ENCODE measurements at places on chromosomes 4 and X.
A peak's percentile ranks its signal among the peaks of the same experiment; 100 is the strongest.

GRCh38 chr4:123838474-123838873 is 441.9 kb downstream of the SPRY1 start:
- peak; percentile 30 for DNase-seq

GRCh38 chr4:84750260-84750959 is 167.5 kb downstream of the CDS1 start:
- DNase-seq: peak; percentile 39

DNA sequence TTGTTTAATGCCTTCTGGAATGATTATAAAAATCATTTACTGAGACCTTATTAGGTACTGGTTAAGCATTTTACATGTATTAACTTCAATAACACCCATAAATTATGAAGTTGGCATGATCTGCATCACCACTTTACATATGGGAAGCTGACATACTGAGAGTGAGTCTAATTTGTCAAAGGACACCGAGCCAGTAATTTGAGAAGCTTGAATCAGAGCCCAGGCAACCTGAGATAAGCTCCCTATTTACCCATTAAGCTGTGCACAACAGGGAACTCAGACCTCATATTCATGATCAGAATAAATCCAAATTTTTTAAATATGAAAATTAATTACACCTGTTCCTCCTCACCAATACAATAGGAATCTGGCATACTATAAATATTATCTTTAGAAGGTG is 247.9 kb upstream of the EPHA5 start:
- no peak for DNase-seq

DNA sequence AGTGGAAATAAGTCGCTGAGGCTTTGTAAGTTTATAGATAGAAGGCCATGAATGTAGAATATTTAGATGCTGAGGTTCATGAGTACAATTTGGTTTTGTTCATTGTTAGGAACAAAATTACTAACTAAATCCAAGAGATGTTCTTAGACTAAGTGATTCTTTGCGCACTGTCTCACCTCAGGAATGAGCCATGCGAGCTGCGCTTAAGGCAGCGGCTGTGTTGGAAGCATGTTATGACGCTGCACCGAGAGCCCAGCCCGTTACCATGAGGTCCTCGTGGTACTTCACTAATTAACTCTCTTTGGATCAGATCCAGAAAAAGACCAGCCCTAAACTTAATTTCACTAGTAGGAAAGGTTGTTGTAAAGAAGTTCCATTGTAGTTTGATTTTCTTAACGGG is 166.2 kb downstream of the RAPGEF2 start:
- DNase-seq: peak; percentile 21

DNA sequence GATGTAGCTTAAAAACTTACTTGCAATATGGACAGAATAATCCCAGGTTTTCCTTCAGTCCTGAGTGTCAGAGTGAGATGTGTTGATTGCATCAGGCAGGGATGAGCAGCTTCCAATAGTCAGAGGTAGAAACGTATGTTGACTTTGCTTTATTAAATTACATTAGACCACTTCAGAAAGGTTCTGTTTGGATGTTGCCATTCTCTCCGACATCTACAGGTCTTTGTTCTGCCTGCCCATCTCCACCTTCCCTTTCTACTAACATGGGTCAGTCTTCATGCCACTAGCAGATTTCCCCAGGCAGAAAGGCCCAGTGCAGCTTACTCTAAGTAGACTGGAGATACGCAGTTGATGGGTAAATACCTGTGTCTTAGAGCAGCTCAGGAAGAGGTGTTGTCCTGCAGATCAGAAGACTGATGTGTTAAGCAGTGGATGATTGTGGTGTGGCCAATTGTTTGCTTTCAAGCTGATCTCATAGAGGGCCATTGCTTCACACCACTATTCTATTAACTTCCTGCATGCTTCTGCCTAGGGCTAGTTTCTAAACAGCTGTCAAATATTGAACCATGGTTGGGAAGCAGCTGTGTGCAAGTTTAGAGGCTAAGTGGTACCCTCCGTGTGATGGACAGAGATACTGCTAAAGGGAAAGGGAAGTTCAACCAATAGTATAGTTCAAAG is 1.8 kb downstream of the FRMPD4 start:
- DNase-seq: no peak

GRCh38 chr4:70863099-70863790 is 23.6 kb upstream of the GRSF1 start:
- DNase-seq: no peak

DNA sequence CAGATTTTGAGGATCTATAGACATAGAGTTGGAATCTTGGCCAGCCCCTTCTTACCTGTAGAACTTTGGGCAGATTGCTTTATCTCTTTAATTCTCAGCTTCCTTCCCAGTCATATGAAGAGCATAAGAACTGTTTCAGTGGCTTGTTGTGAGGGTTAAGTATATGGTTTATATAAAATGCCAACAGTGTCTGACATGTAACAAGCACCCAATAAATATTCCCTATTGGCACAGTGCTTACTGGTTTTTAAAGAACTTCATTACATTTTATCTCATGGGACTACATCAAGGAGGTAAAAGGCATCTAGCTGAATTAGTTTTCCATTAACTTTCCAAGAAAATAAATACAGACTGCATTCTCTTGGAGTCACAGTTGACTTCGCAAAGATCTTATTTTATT is 106.7 kb upstream of the LIMCH1 start:
- no peak for DNase-seq

DNA sequence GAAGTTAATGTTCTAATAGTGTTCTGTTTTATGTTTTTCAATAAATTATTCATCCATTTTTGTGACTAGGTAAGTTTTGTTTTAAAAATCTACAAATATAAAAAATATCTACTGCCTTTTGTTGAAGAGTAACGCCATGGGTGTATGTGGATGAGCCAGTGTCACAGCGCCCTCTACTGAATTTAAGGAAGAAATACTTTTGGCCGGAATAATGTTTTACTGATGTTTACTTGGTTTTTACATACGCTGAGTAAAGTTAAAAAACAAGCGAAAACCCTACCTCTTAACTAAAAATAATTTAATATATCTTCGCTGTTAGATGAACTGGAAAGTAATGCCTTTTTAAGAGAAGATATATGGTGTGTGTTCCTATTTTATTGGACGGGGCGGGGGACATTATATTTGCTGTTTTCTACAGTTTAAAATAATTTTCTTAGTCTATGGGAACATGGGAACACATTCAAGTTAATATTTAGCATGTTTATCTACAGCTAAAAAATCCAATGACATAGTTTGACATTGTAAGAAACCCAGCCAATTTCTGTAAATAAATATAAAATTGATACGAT is 86.1 kb downstream of the CPE start:
- peak; percentile 40 for DNase-seq

GRCh38 chr4:2847302-2847871 is 3.7 kb downstream of the ADD1 start:
- no peak for DNase-seq

DNA sequence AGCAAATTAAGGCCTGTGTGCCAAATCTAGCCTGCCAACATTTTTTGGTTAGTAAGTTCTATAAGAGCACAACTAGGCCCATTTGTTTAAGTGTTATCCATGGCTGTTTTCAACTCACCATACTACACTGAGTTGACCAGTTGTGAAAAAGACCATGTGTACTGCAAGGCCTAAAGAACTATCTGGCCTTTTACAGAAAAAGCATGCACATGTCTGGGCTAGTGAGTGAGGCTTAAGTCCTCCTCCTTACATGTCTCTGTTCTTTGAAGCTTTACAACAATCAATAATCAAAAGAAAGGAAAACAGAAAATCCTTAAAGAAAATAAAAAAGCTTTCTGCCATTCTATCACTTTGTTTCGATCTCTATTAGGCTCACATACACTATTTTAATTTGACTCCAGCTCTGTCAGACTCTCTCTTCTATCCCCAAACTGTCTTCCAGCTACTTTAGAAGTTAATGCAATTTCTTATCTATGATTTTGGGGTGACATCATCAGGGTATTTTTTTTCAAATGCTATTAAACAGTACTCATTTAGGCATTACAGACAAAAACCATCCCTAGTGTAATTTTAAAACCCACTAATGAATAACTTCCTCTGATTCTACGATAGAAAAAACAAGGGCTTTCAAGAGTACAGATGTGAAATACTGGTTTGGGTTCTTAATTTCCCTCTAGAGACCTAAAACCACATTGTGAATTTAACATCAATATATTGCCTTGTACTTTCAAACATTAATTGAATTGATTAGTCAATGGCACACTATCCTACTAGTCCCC is 161.8 kb downstream of the MAB21L2 start:
- no peak for DNase-seq

DNA sequence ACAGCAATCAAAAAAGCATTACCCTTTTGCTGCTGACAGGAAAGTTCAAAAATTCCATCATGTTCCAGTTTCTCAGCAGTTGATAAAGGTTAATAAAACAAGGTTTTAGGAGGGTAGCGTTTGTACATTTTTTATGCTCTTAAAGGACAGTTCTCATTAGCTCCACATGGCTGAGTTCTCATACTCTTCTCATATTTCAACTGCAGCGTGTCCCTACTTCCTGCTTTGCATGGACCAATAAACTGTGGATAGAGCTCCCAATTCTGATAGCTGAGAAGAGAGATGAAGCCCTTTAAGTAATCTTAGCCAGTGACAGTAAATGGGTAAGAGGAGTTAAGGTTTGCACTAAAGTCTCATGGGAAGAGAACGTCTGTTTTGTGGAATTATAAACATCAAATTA is 53.5 kb downstream of the SPANXA2 start:
- peak; percentile 3 for DNase-seq

GRCh38 chr4:54097152-54097551 is 2.8 kb upstream of the GSX2 start:
- peak; percentile 7 for DNase-seq

DNA sequence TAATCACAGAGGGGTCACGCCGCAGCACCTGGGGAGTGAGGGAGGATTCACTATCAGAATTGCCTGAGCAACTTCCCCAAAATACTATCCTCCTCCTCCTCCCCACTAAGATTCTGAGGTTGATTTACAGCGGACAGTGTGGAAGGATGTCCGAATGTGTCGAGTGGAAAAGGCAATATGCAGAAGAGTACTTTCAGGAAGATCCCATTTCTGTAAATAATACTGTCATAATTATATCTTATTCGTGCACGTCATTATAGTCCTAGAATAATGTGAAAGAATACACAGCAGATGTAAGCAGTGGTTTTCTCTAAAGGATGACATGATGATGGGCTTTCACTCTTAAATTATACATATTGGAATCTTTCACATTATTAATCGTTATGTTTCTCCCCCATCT is 149.8 kb upstream of the NOCT start:
- no peak for DNase-seq

DNA sequence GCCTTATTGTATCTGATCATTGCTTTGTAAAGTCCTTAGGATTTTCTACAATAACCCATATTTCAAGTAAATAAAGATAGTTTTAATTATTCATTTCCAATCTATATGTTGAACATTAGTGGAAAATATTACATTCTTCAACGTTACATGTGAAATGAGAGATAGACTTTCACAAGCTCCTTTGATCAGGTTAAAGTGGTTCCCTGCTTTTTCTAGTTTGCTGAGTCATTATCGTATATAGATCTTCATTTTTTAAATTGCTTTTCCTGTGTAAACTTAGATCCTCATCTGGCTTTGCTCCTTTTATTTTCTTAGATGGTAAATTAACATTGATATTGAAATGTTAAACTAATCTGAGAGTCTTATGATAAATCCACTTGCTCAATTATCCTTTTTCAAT is 599.0 kb downstream of the TRAM1L1 start:
- DNase-seq: no peak

DNA sequence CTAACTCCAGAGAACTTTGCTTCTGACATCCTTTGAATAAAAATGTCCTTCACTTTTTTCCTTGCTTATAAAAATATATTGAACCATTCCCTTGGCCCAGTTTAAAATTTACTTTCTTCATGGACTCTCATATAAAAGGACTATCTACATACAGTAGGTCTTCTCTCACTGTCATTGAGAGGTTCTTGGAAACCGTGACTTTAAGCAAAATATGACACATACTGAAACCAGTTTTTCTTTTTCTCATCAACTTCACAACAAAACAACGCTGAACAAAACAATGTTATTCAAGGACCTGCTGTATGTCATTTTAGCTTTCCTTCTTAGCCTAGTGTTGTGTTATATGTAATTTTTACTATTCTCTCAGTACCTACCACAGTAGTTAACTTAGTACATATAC is 496.8 kb downstream of the CENPC start:
- no peak for DNase-seq

DNA sequence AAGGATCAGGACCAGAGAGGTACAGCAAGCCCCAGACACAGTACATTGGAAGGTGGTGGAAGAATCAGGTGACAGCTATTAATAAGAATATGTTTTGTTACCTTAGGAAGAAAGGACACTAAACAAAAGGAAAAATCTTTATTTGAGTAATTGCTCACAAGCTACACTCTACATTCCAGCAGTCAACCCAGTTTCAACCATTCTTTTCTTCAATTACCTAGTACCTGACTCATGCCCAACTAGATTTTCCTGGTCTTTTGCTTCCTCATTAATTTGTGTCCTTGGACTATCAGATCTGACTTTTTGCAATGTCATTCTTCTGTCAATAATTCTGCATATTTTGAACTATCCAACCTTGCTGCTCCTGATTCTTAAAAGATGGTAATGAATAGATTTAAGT is 22.5 kb upstream of the GLRA2 start:
- DNase-seq: no peak

DNA sequence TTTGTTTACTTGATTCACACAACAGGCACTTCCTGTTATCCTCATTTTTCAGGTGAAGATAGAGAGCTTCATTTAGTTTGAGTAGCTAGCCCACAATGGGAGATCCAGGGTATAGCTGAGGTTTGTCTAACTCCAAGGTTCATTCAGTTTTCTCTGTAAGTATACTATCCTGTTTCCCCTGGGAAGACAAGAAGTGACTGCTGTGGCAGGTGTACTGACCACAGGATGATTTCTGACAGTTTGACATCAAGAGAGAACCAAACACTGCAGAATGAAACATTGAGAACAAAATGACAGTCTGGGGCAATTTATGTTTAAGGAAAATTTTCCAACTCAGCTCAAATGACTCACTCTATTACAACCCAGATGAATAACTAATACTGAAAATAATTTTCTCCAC is 958.0 kb downstream of the STPG2 start:
- DNase-seq: no peak

DNA sequence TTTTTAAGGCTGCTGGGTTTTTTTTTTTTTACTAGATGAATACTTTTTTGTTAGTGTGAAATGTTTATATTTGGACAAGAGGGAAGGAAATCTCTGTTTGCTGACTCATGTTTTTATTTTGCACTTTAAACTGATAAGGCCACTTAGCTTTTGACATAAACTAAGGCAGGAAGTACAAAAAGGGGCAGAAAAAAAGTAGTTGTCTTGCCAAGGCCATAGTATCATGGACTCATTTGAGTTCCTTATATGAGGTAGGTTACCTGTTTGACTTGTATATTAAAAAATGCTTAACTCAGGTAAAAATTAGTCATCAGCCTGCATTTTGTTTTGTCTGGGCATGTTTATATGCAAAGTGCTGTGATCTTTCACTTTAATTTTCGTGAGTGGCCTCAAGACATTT is 26.0 kb downstream of the SMAD1 start:
- no peak for DNase-seq

- DNase-seq: no peak
Observed at GRCh38 chr4:89197920-89198319, 86.6 kb downstream of the TIGD2 start.

DNA sequence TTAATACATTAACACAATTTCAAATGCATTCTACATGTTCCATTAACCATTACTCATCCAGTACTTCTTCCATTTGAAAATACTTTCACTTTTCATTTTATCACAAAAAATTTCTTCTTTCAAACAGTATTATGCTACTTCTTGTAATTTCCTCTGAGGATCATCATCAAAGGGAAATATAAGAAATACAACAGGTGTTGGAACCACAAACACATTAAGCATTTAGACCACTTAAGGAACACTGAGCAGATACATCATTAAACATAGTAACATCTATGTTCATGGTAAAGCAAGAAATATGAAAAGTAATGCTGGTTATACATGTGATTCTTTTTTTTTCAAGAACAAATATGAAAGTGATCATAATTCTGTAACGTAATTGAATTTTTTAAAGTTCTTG is 2207.0 kb downstream of the ARAP2 start:
- no peak for DNase-seq
